ENCODE measurements at places on chromosomes 2 and 18.

DNA sequence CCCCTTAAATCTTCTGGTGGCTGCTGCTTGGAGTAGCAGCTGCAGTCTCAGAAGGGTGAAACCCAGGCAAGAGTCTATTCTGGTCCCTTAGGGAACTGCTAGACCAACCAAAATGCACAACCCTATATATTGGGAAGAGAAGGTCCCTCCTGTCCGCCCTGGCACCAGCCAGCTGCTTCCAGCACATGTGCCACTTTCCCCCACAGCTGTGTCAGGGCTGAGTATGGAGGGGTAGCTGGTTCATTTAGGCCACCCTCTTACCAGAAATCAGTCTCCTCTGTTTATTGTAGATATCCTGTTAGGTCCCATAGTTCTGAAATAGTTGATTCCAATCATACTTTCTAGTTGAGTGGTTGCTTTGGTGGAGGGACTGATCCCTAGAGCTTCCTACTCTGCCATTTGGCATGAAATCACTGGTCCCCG lies 68.9 kb downstream of the BIRC6 start:
- DNase-seq: no peak

- DNase-seq: no peak
Observed at GRCh38 chr2:178069551-178069950, 3.0 kb downstream of the PDE11A start.

GRCh38 chr18:28559511-28559910 lies 382.6 kb upstream of the CDH2 start:
- no peak for DNase-seq

DNA sequence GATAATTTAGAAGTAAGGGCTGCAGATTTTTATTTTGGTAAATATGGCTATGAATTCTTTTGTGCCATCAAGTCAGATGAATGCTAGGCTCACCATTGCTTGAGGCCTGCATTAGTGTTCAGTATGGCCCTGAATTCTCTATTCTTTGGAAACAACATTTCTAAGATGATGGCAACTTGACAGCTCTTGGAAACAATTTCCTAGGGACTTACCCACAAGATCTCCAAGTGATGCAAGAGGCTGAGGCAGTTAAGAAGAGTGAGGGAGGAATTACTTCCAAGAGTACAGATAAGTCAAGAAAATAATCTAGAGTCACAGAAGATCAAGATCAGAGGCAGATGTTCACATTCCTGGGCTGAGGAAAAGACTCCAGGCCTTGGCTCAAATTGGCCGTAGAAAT lies 129.1 kb downstream of the NRP2 start:
- DNase-seq: no peak

DNA sequence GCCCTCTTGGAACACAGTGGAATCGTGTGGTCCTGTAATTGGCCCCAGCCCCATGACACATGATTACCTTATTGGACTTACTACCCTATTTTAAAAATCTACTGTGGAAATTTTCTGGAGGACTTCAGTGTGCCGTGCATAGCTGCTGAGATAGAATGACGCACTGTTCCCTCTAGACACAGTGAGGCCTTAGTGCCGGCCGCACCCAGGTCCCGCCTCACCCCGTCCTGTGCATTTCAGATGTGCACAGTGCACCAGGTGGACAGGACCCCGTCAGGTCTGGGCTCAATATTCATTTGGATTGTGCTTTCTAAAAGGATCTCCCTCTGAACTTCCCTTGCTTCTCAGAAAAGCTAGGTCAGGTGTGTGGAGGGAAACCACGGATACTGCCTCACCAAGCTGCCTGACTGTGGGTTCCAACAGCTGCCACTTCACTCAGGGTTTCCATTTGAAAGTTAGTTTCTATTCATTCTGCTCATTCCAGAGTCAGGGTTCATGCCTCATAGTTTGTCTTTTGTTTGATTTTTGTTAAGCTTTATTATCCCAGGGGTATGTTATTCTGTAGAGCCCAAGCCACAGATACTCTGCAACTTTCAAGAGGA lies 155.8 kb downstream of the PTGR3 start:
- no peak for DNase-seq

GRCh38 chr18:76376668-76377358 lies 118.2 kb downstream of the ZNF516 start:
- DNase-seq: no peak

GRCh38 chr2:160266037-160266551 lies 66.0 kb upstream of the ITGB6 start:
- DNase-seq: no peak
